ENCODE measurements at places on chromosomes 5 and 9.

- DNase-seq = no peak
Observed at GRCh38 chr9:2717385-2717784, at the start of gene KCNV2. KCNV2 (plus strand) TSS chr9:2717510; CDS start chr9:2717740, 230 bp downstream.

GRCh38 chr5:27944471-27944870 lies 906.1 kb upstream of the CDH9 start:
- DNase-seq = no peak

DNA sequence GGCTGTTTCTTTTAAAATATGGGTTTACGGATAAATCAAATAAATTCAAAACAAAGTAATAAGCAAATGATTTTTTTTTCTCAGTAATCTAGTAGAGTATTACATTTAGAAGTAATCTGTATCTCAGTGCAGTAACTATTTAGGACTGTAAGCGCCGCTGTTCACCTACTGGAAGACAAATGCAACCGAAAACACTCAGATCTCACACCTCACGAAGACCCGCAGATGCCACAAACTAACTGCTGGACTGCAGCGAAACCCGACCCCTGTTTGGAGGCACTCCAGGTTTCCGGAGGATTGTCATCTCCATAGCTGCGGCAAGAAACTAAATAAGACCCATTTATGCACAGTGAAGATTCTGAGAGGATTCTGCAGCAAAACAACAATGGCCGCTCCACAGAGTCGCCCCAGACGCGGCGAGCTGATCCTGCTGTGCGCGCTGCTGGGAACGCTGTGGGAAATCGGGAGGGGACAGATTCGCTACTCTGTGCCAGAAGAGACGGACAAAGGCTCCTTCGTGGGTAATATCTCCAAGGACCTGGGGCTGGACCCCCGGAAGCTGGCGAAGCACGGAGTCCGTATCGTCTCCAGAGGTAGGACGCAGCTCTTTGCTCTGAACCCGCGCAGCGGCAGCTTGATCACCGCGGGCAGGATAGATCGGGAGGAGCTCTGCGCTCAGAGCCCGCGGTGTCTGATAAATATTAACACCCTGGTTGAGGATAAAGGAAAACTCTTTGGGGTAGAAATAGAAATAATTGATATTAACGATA lies at the start of gene PCDHGA8:
Gene PCDHGA8, plus strand, starts transcription at position 205 of the 770 bp plus-strand sequence. Its CDS starts 181 bp downstream, at position 386.
- no peak for DNase-seq

DNA sequence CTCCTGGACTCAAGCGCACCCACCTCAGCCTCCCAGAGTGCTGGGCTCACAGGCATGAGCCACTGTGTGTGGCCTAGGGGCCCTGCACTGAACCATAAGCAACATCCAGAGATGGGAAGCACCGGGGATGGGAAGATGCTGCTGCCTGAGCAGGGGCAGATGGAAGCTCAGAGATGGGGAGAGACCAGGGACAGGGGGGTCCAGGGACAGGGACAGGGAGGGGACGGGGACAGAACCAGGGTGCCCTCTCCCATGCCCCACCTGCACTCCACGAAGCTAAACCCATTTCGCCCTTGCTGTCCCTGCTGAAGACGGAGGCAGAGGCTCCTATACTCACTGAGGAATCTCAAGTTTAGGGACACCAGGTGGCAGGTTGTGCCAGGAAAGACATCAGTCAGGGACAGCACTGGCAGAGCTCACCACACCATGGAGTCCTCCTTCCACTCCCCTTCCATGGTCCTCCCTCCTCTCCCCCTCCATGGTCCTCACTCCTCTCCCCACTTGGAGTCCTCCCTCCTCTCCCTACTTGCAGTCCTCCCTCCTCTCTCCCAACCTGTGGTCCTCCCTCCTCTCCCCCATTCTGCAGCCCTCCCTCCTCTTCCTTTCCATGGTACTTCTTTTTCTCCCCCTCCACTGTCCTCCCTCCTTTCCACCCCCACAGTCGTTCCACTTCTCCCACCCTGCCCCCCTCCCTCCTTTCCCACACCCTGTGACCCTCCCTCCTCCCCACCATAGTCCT lies 45.5 kb upstream of the LRRC14B start:
- DNase-seq = no peak

- no peak for DNase-seq
Observed at GRCh38 chr9:135521608-135522095, 412 bp downstream of the LCN1 start.

DNA sequence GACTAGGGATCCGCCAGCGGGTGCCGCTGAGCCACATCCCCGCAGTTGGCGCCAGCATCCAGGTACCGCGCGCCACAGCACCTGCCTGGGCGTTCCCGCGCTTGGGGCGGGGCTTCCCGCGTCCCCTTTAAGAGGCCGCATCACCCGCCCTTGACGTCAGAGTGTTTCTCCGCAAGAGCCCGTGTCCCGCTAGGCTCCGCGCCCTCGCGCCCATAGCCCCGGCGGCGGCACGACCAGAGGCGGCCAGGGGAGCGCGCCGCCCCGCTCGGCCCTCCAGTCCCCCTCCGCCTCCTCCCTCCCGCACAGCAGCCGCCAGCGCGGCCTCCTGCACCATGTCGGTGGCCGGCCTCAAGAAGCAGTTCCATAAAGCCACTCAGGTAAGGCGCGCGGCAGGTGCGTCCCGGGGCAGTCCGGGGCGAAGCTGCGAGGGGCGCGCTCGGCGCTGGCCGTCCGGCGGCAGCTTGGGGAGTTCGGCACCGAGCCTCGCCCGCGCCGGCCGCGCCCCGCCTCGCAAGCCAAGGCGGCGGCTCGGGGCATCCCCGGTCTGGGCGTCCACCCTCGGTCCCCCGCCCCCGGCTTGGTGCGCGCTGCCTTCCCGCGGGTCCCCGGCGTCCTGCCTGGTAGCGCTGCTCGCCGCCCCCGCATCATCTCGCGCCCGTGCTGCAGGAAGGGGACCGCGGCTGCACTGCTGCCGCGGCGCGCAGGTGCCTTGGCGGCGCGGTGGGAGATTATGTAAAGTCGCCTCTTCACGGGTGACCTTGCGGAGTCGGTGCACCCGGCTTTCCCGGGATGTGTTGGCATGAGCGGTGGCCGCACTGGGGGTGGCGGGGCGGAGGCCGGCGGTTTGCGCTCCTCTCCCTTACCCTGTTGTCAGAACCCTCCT lies at the start of gene SH3GL2:
Gene SH3GL2, plus strand, starts transcription at position 156 of the 883 bp plus-strand sequence.
- DNase-seq = no peak

DNA sequence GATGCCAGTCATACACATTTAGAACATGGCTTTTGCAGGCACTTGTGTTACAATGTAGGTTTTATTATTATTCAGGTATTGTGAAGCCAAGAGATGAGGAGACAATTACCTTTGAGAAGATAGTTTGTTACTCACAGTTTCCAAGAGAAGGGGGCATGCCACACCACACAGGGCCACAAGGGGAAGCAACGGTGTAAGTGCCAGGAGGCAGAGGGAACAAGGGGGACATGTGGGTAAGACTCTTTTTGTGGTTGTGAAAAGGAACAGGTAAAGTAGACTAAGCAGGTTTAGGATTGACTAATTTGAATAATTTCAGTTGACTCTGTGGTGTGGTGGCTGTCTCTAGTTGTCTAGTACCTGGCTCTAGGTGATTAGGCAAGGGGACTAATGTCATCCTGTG lies 191.2 kb downstream of the TRPM6 start:
- DNase-seq = no peak

All from stimulated activated CD4-positive, alpha-beta T cell treated with anti-CD3 and anti-CD28 coated beads, Interleukin-4, amount 100 ng/mL, for 1 hour (primary cell).